ENCODE measurements at places on chromosomes 13 and 19.

GRCh38 chr13:33125821-33126570 is 109.8 kb downstream of the KL start:
- DNase-seq: no peak

GRCh38 chr13:75803164-75803611 is 167.1 kb downstream of the LMO7 start:
- no peak for DNase-seq

- DNase-seq: no peak
Observed at GRCh38 chr13:26377038-26377437, 123.1 kb downstream of the CDK8 start.

GRCh38 chr13:78398743-78399410 is 204.5 kb downstream of the POU4F1 start:
- DNase-seq: no peak

DNA sequence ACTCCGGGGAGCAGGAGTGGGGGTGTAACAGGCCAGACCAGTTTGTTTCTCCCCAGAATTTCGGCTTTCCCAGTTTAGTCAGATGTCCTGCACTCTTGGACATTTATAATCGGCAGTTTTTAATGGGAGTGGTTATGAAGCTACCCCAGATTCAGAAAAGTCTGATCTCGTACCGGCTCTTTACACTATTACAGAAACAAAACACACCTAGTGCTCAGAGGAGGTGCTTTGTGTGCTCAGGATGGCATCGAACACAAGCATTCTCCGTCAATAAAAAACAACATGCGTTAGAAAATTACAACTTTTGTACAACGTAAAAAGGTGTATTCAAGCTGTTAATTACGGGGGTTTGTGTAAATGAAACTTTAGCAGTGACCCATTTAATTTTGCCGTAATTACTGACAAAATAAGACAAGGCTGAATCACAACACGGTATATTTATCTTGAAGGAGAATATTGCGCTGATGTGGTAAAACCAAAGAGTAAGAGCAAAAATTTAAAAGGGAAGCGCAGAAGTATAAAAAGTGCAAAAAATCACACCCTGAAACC is 6.6 kb upstream of the SOX1 start:
- no peak for DNase-seq

- no peak for DNase-seq
Observed at GRCh38 chr19:32233885-32234284, 111.5 kb upstream of the ZNF507 start.

DNA sequence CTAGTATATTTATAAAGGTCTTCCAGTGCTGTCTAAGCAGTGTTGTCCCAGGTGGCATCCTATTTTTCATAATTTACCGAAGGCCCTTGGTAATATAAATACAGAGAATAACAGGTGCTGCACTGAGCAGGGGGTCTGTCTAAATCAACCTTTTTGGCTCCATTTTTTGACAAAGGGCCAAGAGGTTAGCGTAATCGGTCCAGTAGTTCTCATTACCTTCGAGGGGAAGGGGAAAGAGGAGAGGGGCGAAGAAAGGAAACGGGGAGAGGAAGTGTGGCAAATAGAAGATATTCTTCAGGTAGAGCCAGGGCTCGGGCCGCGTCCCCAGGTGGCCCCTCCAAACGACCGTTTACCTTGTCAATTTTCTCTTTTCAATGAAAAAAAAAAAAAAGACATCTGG is 749 bp upstream of the PAN3 start:
- no peak for DNase-seq

DNA sequence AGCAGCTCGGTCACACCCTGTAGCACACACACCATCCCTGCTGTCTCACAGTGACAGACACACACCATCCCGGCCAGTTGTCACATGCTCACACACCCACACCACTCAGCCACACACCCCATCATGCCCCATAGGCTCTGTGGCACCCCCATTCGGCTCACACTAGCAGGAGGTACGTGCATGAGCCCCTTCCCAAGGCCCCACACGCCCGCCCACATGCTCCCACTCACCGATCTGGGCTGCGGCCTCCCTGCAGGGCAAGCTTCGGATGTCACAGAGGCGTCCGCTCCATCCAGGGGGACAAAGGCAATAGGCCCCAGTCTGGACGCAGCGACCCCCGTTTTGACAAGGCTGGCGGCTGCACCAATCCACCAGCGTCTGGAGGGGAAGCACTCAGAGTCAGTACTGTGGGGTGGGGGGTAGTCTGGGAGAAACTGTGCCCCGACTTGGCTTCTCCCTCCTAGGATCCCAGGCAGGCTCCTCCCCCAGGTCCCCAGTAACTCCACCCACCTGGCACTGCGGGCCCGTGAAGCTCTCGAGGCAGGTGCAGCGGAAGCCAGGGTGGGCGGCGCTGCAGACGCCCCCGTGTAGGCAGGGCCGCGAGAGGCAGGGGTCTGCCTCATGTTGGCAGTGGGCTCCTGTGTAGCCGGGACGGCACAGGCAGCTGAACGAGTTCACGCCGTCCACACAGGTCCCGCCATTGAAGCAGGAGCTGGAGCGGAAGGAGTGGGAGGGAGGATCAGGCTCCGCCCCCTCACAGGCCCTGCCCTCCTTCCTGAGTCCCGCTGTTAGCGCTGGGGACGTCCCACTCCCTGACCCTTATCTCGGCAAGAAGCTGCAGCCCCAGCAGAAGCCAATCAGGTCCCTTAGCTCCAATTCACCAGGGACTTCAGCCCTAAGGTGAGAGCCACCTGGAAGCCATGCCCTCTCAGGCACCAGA is 20.1 kb downstream of the NOTCH3 start:
- DNase-seq: no peak

DNA sequence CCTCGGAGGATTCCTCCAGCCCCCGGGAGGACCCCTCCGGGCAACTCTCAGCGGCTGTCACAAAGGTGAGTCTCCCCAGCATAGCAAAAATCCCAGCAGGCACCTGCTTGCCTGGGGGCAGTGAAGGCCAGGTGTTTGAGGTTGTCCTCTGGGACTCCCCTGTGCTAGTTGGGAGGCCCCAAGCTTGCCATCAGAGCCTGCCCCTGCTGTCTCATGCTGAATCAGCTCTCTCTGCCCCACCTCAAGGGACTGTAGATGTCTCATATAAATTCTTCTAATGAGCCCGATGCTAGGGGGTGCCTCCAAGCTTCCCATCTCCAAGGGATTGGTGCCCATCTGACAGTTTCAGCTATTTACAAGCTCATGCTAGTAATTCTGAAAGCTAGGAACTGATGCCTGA is 53.6 kb downstream of the NWD1 start:
- DNase-seq: no peak

- DNase-seq: no peak
Observed at GRCh38 chr13:50914848-50915247, 5.3 kb downstream of the RNASEH2B start.

- no peak for DNase-seq
Observed at GRCh38 chr19:24000656-24001055, 86.0 kb downstream of the ZNF726 start.

DNA sequence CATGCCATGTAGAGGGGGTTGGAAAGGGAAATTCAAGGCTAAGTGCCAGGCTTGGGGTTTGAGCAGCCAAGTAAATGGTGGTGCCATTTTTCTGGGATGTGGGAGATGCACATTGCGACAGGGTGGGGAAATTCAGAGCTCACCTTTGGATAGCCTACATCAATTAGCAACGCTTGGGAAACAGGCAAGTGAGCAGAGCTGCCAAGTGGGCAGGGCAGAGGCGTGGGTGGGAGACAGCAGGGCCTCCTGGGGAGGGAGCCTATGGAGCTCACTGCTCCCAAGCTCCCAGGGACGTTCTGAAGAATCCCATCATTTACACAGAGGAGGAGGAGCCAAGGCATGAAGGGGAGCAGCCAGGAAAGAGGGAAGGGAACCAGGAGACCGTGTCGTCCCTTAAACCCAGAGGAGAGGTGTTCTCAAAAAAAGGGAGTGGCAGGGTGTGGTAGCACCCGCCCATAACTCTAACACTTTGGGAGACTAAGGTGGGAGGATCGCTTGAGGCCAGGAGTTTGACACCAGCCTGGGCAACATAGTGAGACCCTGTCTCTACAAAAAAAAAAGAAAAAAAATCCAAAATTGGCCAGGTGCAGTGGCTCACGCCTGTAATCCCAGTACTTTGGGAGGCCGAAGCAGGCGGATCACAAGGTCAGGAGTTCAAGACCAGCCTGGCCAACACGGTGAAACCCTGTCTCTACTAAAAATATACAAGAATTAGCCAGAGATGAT is 11.5 kb upstream of the CCNE1 start:
- no peak for DNase-seq

DNA sequence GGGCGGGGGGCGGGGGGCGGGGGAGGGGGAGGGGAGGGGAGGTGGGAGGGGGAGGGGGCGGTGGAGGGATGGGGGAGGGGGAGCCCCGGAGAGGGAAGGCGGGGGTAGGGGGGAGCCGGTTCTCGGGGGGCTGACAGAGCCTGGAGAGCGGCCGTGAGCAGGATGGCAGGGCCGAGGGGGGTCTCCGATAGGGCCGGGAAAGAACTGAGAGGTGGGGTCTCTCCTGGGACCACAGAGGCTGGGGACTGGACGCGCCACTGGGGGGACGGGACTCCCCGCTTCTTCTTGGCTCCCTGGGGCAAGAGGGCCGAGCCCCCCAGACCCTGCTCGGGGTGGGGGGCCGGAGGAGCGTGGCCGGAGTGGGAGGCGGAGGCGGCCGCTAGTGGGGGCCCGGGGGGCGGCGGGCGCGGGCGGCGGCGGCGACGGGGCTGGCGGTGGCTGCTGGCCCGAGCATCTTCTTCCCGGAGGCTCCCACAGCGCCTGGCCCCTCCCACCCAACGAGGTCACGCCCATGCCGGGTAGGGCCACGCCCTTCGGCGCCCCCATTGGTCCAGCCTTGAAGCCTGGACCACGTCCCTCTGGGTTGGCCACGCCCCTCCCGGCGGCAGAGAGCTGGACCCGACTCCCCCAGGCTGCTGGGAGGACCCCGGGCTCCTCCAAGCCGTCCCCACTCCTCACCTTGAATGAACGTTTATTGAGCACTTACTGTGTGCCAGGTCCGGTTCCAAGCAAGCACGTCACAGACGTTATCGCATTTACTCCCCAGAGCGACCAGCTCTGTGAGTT is at the start of gene NOVA2:
NOVA2 (minus strand) TSS at position 313 of the 786 bp plus-strand sequence. CDS start 514 bp downstream, outside the sequence.
- no peak for DNase-seq

- DNase-seq: no peak
Observed at GRCh38 chr19:18783958-18784785, 6.9 kb downstream of the COMP start.

GRCh38 chr13:24032252-24032651 is 128.3 kb upstream of the SPATA13 start:
- DNase-seq: no peak

- no peak for DNase-seq
Observed at GRCh38 chr19:49499030-49499670, 2.9 kb downstream of the RPS11 start.

DNA sequence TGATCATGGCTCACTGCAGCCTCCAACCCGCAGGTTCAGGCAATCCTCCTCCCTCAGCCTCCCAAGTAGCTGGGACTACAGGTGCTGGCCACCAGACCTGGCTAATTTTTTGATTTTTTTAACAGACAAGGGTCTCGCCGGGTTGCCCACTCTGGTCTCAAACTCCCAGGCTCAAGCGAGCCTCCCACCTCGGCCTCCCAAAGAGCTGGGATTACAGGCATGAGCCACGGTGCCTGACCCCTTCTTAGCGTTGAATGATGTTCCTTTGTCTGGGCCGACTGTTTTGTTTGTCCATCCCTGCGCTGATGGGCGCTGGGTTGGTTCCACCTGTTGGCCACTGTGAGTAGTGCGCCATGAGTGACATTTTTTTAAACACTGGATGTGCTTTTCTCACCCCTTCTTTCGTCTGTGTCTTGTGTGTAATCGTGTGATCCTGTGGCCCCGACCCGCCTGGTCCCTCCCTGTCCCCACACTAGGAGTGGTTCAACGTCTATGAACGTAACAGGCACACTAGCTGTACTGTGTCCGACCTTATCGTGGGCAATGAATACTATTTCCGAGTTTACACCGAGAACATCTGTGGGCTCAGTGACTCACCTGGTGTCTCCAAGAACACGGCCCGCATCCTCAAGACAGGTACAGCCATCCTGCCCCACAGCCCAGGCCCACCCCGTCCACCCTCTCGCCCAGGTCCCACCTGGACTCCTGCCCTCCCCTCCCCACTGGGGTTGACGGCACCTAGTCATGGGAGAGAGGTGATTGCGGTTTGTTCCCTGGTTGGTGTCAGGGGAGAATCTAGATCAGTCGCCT is 15.0 kb upstream of the EMC10 start:
- peak; percentile 22 for DNase-seq

DNA sequence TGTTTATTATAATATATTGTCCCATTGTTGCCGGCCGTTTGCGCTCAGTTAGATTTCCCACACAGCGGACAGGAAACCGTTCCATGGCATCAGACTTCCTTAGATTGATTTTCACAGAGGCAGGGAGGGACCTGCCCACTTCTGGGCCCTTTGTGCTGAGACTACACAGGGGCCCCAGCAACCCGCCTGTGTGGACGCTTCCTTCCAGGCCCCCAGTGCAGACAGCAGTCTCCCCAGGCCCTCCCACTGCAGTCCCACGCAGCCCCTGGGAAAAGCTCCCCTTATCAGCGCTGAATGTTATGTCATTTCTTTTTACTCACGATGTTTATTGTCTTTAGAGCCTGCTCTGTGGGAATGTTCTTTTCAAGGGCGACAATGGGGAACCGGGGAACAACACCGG is 351.7 kb upstream of the ARGLU1 start:
- no peak for DNase-seq

- DNase-seq: no peak
Observed at GRCh38 chr19:15393963-15394362, 14.4 kb upstream of the AKAP8 start.

DNA sequence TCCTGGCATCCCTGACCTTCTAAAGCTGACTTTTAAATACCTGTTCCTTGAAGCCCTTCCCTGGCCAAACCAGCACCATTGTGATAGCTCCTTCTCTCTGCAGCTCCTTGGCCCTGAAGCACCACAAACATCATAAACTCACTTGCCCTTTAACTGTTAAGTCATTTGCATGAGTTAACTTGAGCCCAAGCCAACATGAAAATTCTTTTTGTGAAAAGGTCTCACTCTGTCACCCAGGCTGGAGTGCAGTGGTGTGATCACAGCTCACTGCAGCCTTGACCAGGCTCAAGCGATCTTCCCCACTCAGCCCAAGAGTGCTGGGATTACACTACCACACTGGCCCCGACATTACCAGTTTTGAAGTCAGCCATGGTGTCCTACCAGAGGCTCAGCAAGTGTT is 87.8 kb downstream of the ZIC5 start:
- no peak for DNase-seq

DNA sequence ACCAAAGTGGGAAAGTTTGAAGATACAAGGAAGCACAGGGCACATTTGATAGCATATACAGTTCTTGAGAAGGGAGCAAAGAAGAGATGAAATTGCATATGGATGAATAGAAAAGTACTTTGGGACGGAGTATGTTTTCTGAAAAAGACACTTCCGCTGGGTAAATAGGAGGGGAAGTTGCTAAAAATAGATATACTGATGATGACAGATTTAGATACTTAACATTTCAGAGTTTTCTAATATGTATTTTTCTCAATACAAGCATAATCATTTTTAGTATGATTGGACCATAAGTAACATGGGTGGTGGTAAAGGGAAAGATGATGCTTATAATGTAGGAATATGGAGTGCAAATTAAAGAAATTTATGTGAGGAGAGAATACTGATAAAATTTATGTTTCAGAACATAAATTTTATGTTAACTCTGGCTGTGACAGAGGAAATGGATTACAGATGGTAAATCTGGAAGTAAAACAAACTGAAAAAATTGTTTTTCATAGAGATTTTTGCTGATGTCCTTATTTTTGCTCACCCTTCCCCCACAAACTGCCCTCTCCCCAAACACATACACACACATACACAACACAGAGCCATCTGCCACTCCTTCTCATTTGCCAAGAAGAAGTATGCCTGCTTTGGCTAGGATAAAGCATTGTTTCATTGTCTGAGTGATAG is 583.9 kb upstream of the MIR17HG start:
- DNase-seq: no peak

- no peak for DNase-seq
Observed at GRCh38 chr13:86383151-86383550, 583.9 kb upstream of the SLITRK6 start.

Measured in stimulated activated CD4-positive, alpha-beta T cell treated with anti-CD3 and anti-CD28 coated beads, Interleukin-1b, Interleukin-23, amount 100 ng/mL, for 1 hour (primary cell).